ENCODE measurements at places on chromosomes 11 and 22. TPM values are rescaled to one million over a fixed set of nuclear protein-coding genes. Genes with fewer than 3 reads are reported as not detected.

The UEVLD gene
- polyA plus RNA-seq = 6.1 TPM

The OR52H1 gene
- polyA plus RNA-seq = not detected

The CCDC157 gene
- polyA plus RNA-seq = 2.5 TPM

The CFAP300 gene
- not detected for polyA plus RNA-seq

The SULT4A1 gene
- polyA plus RNA-seq = not detected

The PDE2A gene
- 0.22 TPM for polyA plus RNA-seq

The SCGB1D2 gene
- not detected for polyA plus RNA-seq

The CPT1B gene
- polyA plus RNA-seq = 1.3 TPM

The KCNK7 gene
- polyA plus RNA-seq = not detected

The TNNT3 gene
- not detected for polyA plus RNA-seq

The SOX6 gene
- not detected for polyA plus RNA-seq

The YPEL1 gene
- polyA plus RNA-seq = 1.8 TPM

The SLCO2B1 gene
- not detected for polyA plus RNA-seq

The SCT gene
- not detected for polyA plus RNA-seq

The AGBL2 gene
- polyA plus RNA-seq = 2.9 TPM

The MPEG1 gene
- not detected for polyA plus RNA-seq

The CASP5 gene
- not detected for polyA plus RNA-seq

The OR52I1 gene
- not detected for polyA plus RNA-seq

The SAC3D1 gene
- 6.7 TPM for polyA plus RNA-seq

The CCND1 gene
- 0.03 TPM for polyA plus RNA-seq

The PDGFD gene
- polyA plus RNA-seq = 16.3 TPM

The C11orf24 gene
- polyA plus RNA-seq = 6.1 TPM

The TYR gene
- not detected for polyA plus RNA-seq

The BRSK2 gene
- polyA plus RNA-seq = not detected

The B4GALNT4 gene
- polyA plus RNA-seq = not detected

The NRGN gene
- polyA plus RNA-seq = not detected

The FOLR1 gene
- not detected for polyA plus RNA-seq

The MS4A3 gene
- not detected for polyA plus RNA-seq

The ANO5 gene
- 0.02 TPM for polyA plus RNA-seq

The CRYBB3 gene
- not detected for polyA plus RNA-seq

The KIRREL3 gene
- polyA plus RNA-seq = not detected

The PGR gene
- polyA plus RNA-seq = not detected

The PRAME gene
- polyA plus RNA-seq = not detected

The RRP7A gene
- polyA plus RNA-seq = 38.2 TPM

The FZD4 gene
- polyA plus RNA-seq = not detected

The HBG2 gene
- polyA plus RNA-seq = not detected

The LARGE2 gene
- 0.71 TPM for polyA plus RNA-seq

The MPZL3 gene
- polyA plus RNA-seq = 3.2 TPM

The KRTAP5-8 gene
- polyA plus RNA-seq = not detected

The CCDC87 gene
- not detected for polyA plus RNA-seq

The SYNGR1 gene
- polyA plus RNA-seq = 12.0 TPM
